ENCODE measurements at places on chromosomes 6 and 20. TPM values are rescaled to one million over a fixed set of nuclear protein-coding genes. Genes with fewer than 3 reads are reported as not detected.

Gene HLA-DMA
- total RNA-seq: 4.7 TPM

Gene PLEKHG1
- total RNA-seq: 6.3 TPM

Gene DYNLRB1
- total RNA-seq: 49.0 TPM

Gene RRAGD
- 1.3 TPM for total RNA-seq

Gene DDX43
- 0.33 TPM for total RNA-seq

Gene SLC22A2
- total RNA-seq: not detected

Gene GGTLC1
- not detected for total RNA-seq

Gene CST2
- not detected for total RNA-seq

Gene DLGAP4
- 35.1 TPM for total RNA-seq

Gene SASH1
- total RNA-seq: 106 TPM

Gene TMC2
- total RNA-seq: not detected

Gene HMGN4
- 106 TPM for total RNA-seq

Gene PRL
- not detected for total RNA-seq

Gene CLPSL1
- not detected for total RNA-seq

Gene PNPLA1
- not detected for total RNA-seq

Gene DNAAF9
- 20.3 TPM for total RNA-seq

Gene SPATS1
- total RNA-seq: not detected

Gene PI16
- not detected for total RNA-seq

Gene BEND6
- 17.7 TPM for total RNA-seq

Gene PEX6
- 48.4 TPM for total RNA-seq

Gene BPIFB2
- not detected for total RNA-seq

Gene FOXC1
- 7.6 TPM for total RNA-seq
